ENCODE measurements at places on chromosomes 7 and 10.

DNA sequence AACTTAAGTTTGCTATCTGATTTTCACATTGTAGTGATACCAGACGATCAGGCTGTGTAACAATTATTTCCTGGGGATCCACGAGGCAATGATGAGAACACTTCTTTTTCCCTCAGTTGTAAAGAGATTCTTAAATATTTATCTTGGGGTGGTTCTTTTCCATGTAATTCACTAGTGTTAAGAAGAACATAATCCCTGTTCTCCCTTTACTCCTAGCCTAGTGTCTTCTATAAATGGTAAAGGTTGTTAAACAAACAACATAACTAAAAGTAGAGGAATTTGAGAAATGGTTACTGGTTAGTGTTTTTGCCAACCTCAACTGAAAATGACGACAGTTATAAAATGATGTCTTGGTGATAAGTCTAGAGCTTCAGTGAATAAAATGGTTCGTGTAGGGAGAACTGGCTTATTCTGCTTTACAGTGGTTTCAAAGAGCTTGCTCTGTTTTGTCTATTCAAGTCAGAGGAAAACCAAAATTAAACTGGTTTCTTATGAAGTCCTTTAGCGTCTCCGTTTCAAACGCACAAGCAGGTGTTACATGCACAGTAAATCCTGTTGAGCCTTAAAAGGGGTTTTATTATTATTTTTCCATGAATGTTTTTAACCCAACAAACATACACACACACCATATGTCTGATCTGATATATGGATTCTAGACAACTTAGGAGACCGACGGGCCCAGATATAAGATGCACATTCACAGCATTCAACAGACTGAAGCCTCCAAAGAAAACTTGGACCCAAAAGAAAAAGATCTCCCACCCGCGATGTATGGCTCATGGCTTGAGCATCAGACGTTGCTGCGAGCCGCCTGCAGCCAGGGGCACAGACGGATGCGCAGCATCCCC is 1.1 kb downstream of the TBX20 start:
- no peak for DNase-seq

GRCh38 chr7:128137181-128137580 is 103.9 kb upstream of the LEP start:
- DNase-seq = no peak

DNA sequence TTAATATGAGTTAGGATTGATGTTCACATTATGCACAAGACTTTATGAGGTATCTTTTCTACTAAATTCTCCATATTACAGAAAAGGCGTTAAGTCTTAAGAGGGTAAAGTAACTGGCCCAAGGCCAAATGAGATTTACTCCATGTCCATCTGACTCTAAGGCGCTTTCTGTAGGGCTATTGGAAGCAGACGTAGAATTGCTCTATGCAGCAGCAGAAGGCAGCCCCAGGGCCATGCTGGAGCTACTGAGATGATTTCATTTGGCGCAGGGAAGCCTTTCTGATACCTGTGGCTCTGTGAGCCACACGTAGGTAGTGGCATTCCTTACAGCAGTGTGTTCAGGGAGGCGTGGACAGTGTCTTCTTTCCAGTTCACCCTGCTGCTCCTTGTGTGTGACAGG is 133.1 kb downstream of the SH2D4B start:
- DNase-seq = no peak

- DNase-seq = no peak
Observed at GRCh38 chr10:74419958-74420375, 268.9 kb downstream of the ADK start.

- DNase-seq = no peak
Observed at GRCh38 chr7:116512520-116513188, 12.2 kb upstream of the CAV1 start.

GRCh38 chr7:20408467-20408826 is 77.7 kb downstream of the ITGB8 start:
- DNase-seq = no peak

- peak; percentile 89 for DNase-seq
Observed at GRCh38 chr7:108147031-108147563, 16.9 kb upstream of the LAMB4 start.

GRCh38 chr7:107837145-107837512 is 34.1 kb upstream of the SLC26A3 start:
- DNase-seq = no peak

DNA sequence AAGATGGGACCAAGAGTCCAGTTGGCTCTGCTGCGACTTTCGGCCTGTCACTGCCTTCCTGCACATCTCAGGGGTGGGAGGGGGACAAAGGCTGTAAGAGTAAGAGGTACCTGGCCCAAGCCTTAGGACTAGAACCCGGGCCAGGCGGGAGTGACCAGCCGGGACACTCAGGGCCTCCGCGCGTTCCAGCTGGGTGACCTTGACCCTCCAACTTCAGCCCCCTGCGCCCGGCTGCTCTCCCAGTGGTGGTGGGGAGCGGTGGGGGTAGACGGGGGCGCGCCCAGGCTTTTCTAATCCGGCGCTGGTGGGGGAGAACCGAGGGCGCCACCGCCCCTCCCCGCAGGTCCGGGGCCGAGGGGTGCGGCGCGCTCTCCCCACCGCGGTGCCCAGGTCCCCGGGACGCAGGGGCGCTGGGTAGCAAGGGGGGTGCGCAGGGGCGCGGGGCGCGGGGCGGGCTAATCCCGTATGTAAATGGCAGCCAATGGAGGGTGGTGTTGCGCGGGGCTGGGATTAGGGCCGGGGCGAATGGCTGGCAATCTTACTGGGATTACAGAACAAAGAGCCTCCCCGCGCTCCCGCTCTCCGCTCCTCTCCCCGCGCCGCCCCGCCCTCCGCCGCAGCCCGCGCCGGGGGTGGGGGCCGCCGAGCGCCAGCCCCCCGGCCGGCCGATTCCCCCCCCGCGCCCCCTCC is at the start of gene GTF2IRD1:
Gene GTF2IRD1, plus strand, starts transcription at position 585 of the 690 bp plus-strand sequence. CDS start 54,175 bp downstream, outside the sequence.
- peak; percentile 73 for DNase-seq

- DNase-seq = no peak
Observed at GRCh38 chr10:84159076-84159685, 14.4 kb upstream of the GPR15LG start.

DNA sequence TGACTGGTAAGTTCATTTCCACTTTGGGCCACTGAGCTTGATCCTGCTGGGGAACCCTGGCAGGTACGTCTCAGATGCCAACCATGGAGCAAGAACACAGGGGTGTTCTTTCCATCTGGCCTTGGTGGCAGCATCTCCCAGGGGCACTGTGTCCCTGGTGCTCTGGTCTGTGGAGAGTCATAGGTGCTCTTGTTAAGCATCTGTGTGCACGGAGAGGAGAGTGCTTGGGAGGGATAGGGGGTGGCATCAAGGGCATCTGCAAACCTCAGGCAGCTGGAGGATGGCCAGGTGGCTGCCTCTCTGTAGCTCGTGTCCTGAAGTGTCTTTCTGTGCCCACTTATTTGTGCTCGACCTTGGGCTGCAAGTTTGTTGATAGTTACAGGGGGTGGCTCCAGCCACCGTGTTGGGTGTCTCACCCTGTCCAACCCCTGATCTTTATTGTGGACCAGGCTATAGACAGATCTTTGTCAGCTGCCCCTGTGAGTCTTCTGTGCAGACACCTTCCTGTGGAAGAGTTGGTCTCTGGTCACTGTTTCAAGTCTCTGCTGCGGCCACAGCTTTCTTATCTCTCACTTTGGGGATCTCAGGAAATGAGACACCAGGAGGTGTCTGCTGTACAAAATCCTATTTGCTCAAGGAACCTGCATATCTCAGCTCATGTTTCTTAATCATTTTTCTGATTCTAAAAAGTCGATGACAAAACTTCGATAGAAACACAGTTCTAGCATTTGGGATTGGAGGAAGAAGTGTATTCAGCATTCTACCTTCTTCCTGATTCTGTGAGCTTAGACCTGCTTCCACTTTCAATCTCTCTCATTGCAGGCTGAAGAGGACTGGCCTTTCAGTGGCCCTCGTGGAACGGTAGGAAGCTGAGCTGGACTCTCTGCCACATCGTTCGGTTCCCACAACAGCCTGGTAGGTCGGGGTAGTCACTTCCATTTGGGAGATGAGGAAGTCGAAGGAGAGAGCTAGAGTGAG is 17.2 kb upstream of the GIMAP8 start:
- DNase-seq = no peak

DNA sequence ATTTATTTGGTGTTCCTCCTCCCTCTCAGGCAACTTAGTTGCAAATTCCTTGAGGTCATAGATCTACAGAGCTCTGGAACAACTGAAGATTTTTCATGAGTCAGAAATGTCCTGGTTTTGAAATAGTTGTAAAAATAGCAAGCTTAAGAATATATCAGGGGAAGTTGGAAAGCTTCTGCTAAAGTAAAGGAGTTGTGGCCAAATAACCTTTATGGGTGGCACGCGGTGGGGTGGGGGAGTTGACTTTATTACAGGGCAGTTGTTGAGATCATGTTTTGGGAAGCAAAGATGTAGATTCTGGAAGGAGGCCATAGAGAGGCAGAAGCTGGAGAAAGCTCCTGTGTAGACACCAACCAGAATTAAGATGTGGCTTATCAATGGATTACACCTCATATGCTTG is 326.0 kb upstream of the MTPN start:
- no peak for DNase-seq

GRCh38 chr7:27997188-27997707 is 183.3 kb downstream of the JAZF1 start:
- peak; percentile 72 for DNase-seq

GRCh38 chr7:42082144-42082543 is 154.9 kb downstream of the GLI3 start:
- no peak for DNase-seq

DNA sequence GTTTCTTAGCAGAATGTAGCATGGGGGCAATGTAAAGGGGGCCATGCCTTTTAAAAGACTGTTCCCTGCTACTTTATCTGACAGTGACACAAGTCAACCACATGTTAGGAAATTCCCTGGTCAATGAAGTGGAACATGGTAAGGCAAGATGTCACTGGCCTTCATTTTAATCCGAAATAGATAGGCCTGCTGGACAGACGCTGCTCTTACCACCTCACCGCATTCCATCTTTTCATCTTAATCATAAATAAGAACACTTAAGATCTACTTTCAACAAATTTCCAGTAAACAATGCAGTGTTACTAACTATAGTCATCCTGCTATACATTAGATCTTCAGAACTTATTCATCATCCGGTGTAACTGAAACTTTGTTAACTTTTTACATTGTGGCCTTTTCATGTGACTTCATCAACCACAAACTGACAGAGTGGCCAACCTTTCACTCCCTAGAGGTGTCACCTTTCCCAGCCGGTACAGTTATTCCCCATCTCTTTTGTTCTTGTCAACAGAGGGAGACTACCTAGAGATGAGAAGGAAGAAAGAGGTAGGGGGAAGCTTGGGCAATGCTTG is 15.6 kb downstream of the ASB4 start:
- DNase-seq = no peak

GRCh38 chr7:116239020-116239419 is 28.7 kb downstream of the TES start:
- no peak for DNase-seq

Measured in COR-L47 (cell line).